Inflammatory macrophage treated with lipopolysaccharide for 1 hour (primary cell): ENCODE measurements at places on chromosomes 7 and 10.

GRCh38 chr7:15399441-15399840, 162.4 kb downstream of the AGMO start:
- DNase-seq: no peak

- no peak for DNase-seq
Observed at GRCh38 chr10:101902820-101903145, 59.2 kb upstream of the KCNIP2 start.

GRCh38 chr7:105680505-105681187, 99.4 kb upstream of the EFCAB10 start:
- DNase-seq: no peak

DNA sequence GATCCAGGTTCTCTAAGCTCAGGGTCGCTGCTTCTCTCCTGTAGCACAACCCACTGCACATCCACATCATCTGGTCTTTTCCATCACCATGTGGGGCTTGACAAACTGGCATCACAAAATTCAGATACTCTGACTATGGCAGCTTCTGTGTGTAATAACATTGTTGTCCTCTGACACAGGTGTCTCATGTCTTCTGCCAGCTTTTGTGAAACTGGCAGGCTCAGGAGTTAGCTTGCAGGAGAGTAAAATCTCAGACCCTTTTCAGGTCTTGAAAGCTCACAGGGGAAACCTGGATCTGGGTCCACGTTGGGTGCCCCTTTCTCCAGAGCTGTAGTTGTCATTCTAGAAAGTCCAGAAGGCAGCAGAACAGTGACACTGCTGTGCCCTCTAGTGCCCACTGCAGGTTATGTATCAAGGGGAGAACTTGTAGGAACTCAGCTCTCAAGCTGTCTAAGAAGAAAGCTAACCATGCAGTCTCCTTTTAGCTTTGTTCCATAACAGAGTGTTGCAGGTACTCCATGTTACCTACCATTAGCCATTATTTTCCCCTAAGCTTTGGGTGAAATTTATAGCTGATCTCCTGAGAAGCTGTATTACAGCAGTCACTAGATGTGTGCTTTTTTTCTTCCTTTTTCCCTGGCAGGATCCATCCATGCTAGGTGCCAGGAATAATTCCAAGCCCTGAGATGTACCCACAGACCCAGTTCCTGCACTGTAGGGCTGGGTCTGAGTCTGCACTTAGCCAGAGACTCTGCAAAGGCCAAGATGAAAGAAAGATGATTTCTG, 102.7 kb downstream of the ZNF248 start:
- DNase-seq: no peak

GRCh38 chr7:101687791-101688182, 58.7 kb upstream of the MYL10 start:
- DNase-seq: no peak

- DNase-seq: peak; percentile 65
Observed at GRCh38 chr10:89644967-89645741, at the start of gene PANK1. PANK1 (minus strand) TSS chr10:89645242; CDS start chr10:89644891, 351 bp downstream.

DNA sequence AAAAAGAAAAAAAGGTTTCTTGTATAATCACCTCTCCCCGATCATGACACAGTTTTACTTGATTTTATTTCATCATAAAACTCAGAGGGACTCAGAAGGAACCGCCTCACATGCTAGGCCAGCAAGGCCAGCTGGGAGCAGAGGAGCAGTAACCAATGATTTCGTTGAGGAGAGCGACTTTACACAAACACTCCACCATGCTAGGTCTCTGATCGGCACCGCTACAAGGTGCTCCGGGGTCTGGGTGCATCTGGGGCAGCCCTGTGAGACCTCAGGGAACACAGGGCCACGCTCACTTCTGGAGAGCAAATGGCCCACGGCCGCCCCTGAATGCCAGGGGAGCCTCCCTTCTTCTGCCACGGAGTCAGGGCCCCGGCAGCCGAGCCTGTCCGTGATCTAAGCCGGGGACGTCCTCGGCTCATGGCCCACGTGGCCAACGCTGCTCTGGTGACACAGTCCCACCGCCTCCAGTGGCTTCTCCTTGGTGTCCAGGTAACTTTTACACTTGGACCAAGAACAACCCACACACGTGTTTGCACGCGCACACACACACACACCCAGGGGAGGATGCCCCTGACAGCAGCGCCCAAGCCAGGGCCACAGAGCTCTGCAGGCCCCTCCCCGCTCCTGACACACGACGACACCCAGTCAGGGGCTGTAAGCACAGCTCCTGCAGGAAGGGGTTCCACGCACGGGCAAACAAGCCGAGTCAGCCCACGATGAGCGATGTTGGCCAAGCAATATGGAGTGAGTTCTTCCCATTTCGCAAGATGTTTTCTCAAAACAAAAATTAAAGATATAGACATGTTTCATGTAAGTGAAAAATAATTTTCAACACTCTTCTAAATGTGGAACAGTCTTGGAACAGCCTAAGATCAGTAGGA, 332.3 kb downstream of the DNAJB6 start:
- no peak for DNase-seq

DNA sequence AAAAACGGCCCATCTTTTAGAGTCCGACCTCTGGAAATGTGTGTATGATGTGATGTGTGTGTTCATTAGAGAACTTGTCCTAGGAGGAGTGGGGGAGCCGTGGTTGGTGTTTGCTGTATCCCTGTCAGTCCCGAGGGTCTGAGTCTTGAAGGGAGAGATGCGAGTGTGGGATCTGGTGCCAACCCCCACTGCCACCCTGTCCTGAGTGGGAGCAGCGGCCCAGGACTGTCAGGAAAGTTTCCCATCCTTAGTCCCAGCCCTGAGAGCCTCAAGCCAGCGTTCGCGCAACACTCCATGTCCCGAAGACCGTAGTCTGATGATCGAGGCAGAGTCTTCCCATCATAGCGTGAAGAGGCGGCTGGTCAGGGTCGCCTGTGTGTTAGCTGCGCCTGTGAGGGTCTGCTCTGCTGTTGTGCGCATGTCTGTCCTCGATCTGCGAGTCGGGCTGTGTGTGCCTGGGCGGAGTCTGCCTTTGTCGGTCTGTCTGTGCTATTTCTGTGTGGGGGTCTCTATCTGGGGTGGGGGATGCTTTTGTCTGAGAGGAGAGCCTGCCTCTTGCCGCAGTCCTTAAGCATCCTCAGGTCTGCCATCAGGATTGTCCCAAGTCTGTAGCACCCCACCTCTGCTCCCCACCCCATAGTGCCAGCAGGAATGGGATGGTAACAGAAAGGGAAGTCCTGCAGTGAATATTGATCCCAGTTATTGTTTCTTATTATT, 514 bp upstream of the CHAT start:
- DNase-seq: no peak

DNA sequence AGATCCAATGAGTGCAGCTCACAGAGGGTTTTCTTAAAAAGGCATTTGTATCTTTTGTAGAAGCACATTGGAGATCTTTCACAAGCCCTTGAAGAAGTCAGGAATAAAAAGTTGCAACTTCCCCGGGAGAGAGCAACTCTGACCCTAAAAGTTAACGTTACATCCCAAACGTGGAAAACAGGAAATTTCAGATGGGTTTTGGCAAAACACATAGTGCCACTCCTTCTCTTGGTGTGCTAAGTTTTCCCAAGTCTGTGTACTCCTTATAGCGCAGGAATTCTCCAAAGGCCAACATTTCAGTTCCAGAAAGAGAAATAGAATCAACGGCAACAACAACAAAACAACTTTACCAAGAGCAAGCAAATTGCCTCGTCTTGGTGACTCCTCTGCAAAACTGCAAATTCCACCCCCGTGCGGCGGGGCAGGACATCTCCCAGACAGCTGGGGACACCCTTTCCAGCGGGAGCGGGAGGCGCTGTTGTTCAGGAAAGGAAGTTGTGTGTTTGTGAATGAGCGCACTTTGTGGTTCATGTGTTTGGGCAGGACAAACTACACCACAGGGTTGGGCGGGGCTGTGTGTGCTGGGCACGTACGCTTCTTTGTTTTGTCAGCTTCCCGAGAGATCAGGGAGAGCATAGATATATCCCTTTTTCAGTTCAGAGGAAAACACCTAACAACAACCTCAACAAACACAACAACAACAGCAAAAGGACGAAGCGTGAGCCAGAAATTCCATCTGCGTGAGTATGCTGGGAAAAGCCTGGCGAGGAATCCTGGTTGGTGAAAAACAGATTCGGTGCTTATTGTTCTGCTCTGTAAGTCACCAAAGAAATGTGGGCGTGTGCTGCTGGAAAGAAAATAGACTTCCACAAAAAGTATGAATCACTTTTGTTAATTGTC, 294.7 kb upstream of the PITRM1 start:
- DNase-seq: peak; percentile 91

GRCh38 chr7:107972941-107973376, 30.0 kb downstream of the LAMB1 start:
- no peak for DNase-seq

GRCh38 chr7:42693722-42694121, 218.1 kb downstream of the C7orf25 start:
- no peak for DNase-seq

DNA sequence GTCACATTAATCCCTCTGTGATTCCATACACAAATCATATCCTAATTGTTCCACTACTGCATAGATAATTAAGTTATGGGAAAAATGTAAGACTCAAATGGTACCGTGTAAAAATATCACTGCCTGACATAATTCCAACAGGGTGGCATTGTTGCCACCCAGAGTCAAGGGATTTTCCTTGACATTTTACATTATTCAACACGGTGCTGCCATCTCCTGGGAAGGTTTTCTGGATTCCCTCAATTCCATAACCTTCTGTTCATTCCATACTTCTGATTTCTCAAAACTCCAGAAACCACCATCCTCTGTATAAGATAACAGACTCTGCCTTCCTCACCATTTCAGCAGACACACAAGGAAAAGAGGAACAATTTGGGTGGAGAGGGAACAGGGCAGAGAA, 495.9 kb downstream of the XPNPEP1 start:
- DNase-seq: no peak

DNA sequence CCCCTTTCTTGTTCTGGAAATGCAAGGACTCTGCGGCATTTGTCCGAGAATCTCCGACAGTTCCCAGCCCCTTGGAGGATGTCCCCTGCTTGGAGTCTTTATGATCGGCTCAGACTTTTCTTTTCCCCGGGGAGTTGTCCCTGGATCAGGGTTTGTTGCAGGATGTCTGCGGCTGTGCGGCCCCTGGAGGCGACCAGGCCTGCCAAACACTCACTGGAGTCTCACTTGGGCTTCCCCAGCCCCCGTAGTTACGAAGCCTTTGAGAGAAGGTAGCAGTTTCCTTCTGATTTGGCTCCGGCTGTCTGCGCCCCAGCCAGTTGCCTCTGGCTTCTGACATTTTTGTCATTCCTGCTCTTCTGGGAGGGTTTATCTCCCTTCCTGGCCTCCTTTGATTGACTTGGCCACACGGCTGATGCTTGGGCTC, 16.1 kb downstream of the COL26A1 start:
- no peak for DNase-seq

DNA sequence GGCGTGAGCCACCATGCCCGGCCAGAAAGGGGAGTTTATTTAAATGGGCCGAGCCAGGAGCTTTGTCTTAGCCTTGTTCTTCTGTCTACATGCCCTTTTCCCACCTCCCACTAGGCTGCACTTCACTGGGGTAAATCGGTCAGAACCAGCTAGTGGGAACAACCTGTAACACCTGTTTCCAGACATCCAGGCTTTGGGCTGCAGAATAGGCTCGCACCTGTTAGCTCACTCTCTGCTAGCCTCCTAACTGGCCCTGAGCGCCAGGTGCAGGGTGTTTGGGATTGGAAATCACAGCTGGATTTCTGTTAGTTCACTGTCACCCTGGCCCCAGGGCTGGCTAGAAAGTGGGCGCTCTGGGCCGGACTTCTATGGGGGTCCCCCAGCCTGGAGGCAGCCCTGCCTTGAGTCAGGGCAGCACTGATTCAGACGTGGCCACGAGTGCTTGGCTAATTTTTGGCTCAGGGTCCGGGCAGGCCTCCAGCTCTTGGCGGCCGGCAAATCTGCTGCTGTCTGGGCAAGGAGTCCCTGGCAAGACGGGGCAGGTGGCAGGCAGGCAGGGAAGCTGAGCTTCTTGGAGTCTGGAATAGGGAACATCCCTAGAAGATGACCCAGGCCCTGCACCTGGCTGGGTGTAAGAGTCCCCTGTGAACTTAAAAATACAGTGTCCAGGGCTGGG, 48.6 kb downstream of the GTF2IRD1 start:
- DNase-seq: no peak

GRCh38 chr10:71520042-71520441, 123.3 kb downstream of the CDH23 start:
- no peak for DNase-seq

DNA sequence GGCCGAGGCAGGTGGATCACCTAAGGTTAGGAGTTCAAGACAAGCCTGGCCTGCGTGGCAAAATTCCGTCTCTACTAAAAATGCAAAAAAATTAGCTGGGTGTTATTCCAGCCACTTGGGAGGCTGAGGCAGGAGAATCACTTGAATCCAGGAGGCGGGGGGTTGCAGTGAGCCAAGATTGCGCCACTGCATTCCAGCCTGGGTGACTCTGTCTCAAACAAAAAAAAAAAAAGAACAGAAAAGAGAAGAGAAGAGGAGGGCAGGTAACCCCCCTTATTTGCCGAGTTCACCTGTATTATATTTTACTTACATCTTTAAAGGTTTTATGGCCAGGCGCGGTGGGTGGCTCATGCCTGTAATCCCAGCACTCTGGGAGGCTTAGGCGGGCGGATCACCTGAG, 91.7 kb downstream of the RNF216 start:
- no peak for DNase-seq

DNA sequence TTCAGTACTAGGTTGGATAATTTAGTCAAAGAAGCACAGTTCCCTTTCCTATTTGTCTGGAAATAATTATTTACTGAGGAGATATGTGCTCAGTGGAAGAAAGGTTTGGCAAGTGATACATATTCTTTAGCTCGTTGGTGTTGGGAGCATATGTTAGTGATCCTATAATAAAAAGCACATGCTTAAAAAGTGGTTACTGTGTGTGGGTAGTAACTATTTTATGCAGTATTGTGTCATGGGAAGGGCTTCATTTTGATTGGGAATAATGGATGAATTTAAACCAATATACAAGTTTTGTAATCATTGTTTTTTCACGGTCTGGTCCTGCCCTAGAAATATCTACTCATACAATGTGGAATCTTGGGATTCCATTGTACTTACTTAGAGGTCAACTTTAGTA, 188.7 kb upstream of the PPP1R3A start:
- DNase-seq: no peak

DNA sequence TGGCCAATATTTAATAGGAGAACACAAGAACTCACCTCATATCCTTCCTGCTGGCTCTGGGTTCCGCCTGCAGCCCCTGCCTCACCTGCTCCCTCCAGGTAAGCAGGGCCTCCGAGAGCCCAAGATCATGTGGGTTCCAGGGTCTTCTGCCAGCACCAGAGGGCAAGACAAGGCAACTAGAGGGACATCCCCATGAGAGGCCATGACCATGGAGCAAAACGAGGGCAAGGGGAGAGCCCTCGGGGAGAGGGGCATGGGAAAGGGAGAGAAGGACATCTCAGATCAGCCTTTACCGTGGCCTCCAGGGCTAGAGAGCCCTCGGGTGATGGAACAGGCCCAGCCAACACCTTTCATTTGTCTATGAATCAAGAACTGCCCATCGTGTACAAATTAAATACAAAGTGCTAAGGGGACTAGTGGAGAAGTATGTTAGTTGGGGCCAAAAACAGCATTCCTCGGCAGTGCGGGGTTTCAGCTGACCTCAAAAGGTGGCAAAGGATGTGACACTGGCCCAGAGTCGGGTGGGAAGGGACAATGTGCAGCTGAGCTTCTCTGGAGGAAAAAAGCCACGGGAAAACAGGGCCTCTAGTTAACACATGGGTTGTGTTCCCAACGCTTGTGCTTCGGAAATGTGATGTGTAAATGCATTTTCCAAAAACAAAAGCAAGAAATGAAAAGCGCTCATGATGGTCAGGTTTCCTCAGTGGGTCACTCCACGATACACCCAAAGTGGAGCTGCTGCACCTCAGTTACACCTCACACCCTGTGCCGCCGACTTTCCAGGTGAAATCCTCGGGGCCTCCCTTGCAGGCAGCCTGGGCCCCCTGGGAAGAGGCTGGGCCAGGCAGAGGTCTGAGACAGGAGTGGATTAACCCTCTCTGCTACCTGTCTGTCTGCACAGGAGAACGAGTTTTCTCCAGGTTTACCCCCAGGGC, 2.0 kb downstream of the AOC1 start:
- no peak for DNase-seq
